ENCODE measurements at places on chromosomes 4 and X.

DNA sequence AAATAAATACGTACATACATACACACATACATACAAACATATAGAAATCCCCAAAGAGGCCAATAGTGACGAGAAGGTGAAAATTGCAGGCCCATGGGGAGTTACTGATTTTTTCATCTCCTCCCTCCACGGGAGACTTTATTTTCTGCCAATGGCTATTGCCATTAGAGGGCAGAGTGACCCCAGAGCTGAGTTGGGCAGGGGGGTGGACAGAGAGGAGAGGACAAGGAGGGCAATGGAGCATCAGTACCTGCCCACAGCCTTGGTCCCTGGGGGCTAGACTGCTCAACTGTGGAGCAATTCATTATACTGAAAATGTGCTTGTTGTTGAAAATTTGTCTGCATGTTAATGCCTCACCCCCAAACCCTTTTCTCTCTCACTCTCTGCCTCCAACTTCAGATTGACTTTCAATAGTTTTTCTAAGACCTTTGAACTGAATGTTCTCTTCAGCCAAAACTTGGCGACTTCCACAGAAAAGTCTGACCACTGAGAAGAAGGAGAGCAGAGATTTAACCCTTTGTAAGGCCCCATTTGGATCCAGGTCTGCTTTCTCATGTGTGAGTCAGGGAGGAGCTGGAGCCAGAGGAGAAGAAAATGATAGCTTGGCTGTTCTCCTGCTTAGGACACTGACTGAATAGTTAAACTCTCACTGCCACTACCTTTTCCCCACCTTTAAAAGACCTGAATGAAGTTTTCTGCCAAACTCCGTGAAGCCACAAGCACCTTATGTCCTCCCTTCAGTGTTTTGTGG is 180.7 kb downstream of the AR start:
- DNase-seq = no peak

- no peak for DNase-seq
Measured at GRCh38 chrX:12149670-12150407, 11.6 kb downstream of the FRMPD4 start.

DNA sequence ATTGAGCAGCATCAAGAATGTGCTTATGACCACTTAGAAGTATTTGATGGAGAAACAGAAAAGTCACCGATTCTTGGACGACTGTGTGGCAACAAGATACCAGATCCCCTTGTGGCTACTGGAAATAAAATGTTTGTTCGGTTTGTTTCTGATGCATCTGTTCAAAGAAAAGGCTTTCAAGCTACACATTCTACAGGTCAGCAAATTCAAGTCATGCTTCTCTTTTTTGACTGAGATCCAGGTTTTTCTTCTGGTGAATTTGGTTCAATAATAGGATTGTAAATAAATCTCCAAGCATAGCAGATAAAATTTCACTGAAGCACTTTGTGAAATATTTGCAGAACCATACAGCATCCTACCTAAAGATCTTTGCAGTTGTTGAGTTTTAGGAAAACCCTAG is 218.1 kb downstream of the TLL1 start:
- DNase-seq = no peak

GRCh38 chr4:147754037-147754445 is 22.2 kb downstream of the ARHGAP10 start:
- DNase-seq = no peak
